Activated CD4-positive, alpha-beta T cell treated with anti-CD3 and anti-CD28 coated beads, Interleukin-2, amount 50 U/mL, for 4 hours (primary cell): ENCODE measurements at places on chromosomes 13 and 19.

- no peak for DNase-seq
Observed at GRCh38 chr13:65342541-65343337, 1887.4 kb downstream of the PCDH9 start.

DNA sequence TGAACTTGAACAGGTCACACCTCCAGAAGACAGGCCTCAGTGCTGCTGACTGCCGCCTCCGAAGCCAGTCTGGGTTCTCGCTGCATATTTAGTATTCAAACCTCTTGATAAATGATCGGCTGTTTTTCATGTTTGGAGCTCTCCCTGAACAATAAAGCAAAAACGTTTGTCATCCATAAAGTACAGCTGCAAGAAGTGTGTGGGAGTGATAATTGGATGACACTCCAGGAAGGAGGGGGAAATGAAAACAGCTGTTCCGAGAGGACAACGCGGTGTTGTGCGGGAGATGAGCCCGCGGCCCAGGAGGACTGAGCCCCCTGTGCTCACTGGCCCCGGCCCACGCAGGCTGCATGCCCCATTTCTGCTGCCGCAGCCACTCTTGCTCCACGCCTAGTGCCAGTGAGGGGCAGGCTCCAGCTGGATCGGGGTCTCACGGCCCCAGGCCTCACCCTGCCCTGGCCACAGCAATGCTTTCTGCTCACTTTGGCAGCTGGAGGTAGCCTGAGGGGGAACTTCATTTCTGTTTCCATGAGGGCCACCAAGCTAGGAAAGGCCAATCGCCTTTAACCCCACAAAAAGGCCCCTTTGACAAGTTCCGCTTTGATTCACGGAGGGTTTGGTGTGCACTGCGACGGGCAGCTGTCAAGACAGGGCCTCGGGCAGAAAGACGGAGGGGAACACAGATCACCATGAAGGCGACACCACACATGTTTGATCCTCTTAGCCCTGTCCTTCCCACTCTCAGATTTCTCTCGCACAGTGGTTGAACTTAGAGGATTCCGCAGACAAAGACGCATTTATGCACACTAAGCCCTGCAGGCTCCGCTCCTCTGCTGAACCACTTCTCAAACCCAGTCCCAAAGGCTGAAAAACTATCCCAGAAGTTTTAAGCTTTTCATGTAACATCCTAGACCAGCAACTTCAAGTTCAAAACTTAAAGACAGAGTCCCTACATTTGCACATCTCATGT is 537.6 kb downstream of the EFNB2 start:
- no peak for DNase-seq

- DNase-seq: no peak
Observed at GRCh38 chr19:13622766-13623715, 116.8 kb upstream of the CACNA1A start.

DNA sequence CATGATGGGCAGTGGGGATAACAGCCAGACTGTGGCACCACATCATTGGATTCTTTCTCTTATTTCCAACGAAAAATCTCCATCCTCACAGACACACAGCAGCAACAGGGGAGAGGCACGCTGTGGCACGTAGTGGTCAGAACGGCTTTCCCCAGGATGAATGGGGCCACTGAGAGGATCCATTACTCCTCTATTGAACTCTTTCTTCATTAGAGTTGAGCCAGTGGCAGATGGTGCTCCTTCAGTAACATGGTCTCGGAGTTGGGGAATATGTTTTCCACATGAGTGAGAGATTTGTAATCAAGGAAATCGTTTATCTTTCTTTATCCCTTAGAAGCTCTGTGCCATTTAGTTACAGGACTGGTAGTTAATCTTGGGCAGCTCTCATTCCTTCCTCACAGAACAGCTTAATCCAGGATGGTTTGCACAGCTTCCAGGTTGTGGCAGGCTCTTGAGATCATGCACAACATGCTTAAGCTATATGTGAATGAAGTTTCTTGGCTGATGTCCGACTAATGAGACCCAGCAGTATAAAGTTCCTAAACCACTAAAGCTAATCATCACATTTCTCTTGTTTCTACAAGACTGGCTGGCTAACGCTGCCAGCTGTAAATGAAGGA is 180.5 kb upstream of the SLC10A2 start:
- no peak for DNase-seq

- DNase-seq: no peak
Observed at GRCh38 chr13:92804346-92804745, 422.3 kb upstream of the GPC6 start.

- no peak for DNase-seq
Observed at GRCh38 chr13:49326222-49326917, 78.6 kb downstream of the CDADC1 start.

- no peak for DNase-seq
Observed at GRCh38 chr19:13060233-13060963, 42.3 kb downstream of the LYL1 start.

DNA sequence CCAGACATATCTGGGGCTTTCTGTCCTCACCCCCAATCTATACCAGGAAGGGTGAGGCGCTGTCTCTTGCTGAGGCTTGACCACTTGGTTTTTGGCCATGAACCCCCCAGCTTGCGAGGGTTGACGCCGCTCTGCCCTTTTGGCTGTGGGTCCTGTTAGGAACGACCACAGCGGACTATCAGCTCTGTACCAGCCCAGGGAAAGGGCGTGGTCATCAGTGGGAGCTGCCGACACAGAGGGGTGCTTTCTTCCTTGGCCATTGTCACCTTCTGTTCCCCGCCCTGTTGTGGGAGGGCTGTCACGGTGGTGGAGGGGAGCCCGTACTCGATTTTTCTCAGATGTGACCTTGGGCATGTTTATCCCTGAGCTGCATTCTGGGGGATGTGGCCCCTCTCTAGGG is 5.7 kb downstream of the DCAF15 start:
- DNase-seq: no peak

- DNase-seq: no peak
Observed at GRCh38 chr19:6694147-6694815, 24.3 kb upstream of the TNFSF14 start.

DNA sequence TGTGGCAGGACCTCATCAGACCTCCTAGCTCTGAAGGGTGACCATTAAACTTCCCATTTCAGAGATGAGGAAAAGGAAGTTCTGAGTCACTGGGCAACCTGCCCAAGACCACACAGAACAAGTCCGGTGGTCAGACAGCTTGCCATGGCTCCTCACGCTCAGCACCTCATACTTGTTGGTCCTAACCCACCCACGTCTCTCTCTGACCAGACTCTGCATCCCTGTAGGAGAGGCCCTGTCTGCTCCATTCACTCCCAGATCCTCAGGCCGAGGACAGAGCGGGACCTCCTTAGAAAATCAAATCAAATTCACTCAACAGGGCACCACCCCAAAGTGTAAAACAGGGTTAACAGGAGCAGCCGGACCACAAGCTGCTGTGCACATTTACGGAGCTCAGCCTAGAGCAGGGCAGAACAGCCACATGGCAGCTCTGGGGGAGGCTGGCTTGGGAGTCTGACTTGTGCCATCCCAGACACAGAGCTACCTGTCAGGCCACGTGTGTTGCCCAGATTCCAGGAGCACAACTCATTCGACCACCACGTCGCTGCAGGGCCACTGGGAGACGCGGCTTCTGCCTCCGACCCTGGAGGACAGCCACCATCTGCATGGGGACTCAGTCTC is 1.7 kb downstream of the MIER2 start:
- DNase-seq: no peak

GRCh38 chr19:57803594-57804325 is 11.0 kb downstream of the ZNF552 start:
- no peak for DNase-seq

GRCh38 chr13:52847682-52848432 is 583 bp downstream of the PCDH8 start:
- no peak for DNase-seq

GRCh38 chr19:9941671-9942070 is 5.4 kb upstream of the OLFM2 start:
- no peak for DNase-seq

DNA sequence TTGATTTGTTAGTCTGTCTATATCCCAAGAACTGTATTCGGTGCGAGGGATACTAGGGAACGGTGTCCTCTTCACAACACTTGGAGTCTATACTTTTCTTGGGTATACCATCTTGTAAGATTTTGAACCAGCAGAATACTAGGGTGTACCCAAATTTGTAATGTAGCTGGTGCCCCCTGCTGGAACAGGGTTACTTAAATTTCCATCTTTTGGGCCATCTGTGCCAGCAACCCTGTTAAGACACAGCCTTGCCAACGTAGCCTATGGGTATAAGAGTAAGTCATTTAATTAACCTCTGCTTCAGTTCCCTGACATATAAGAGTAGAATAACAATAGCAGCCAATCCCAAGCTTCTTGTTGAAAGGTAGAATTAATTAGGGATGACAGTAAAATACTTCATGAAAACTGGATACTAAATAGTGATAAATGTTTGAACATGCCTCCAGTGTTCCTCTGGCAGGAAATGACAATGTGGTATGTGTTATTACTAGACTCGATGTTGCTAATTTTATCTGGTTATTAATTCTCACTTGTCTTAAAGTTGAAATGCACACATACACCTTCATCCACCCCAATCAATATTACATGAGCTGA is 607.6 kb downstream of the FGF9 start:
- peak; percentile 58 for DNase-seq

DNA sequence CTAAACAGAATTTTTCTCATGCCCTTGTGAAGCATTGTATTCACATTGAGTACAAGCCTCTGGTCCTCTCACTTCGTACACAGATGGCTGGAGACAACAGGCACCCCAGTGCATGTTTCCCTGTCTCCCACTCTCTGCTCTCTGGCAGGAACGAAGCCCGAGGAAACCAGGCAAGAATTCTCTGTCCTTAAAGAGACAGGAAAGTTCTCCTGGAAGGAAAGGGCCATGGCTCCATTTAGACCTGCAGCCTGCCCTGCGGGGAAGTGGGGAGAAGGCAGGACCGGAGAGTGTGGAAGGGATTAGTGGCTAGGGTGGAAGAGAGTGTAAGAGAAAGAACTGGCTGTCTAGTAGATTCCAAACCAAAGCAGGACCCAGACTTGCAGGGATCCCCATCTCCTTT is 15.5 kb upstream of the AMER2 start:
- DNase-seq: no peak

- DNase-seq: peak; percentile 69
Observed at GRCh38 chr19:56671613-56671994, at the start of gene ZNF835. Gene ZNF835 (minus strand): TSS chr19:56671757. CDS start chr19:56665198, 6,559 bp downstream.

- DNase-seq: no peak
Observed at GRCh38 chr13:99277629-99278028, 19.4 kb upstream of the GPR18 start.

DNA sequence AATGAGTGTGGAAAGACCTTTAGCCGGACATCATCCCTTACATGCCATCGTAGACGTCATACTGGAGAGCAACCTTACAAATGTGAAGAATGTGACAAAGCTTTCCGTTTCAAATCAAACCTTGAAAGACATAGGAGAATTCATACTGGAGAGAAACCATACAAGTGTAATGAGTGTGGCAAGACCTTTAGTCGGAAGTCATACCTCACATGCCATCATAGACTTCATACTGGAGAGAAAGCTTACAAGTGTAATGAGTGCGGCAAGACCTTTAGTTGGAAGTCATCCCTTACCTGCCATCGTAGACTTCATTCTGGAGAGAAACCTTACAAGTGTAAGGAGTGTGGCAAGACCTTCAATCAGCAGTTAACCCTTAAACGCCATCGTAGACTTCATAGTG is 11.7 kb upstream of the ZNF813 start:
- DNase-seq: no peak

GRCh38 chr13:79851318-79851717 is 370.4 kb downstream of the NDFIP2 start:
- DNase-seq: no peak

- DNase-seq: no peak
Observed at GRCh38 chr19:30209617-30210600, 162.3 kb upstream of the ZNF536 start.

DNA sequence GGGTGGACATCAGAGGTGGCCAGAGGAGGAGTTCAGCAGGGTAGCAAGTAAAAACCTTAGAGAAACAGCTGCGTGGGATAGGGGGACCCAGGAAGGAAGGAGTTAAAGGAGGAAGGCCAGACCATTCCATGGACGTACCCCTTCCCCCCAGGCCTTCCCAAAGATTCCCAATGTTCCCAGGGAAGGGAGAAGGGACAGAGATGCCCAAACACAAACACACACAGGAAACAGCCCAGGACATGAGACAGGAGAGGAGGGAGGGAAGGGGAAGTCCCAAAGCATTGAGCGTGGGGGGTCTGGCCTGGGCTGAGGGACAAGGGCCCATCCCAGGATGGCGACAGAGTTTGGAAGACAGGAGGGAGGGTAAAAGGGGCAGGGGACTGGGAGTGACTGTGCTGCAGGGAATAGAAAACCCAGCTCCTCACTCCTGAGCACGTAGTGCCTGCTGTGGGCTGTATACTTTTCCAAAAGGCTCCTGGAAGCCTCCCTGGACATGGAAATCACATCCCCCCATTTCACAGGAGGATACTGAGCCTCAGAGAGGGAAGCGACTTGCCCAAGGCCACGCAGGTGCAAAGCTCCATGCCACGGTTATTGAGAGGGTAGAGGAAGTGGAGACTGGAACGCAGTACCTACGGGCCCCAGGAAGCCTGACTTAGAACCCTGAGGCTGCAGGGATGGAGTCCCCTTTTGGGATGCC is 1.1 kb downstream of the SYDE1 start:
- no peak for DNase-seq

GRCh38 chr19:757811-758668 is 7.1 kb downstream of the MISP start:
- no peak for DNase-seq

GRCh38 chr13:83272076-83272475 is 610.2 kb downstream of the SLITRK1 start:
- no peak for DNase-seq

DNA sequence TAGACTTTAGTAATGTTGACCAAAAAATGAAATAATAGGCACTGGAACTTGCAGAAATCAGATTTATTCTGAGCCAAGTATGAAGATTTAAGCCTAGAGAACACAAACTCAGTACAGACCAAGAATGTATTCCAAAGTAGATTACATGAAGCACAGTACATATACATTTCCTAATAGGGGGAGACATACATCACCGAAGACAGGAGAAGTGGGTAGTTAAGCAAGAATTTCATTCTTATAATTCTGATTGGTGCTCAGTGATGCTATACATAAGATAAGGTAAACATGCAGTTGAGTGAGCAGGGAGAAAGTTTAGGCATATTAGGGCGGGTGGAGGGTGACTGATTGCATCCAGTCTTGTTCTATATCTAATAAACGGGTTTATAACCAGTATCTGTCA is 2218.8 kb downstream of the PCDH9 start:
- DNase-seq: no peak

DNA sequence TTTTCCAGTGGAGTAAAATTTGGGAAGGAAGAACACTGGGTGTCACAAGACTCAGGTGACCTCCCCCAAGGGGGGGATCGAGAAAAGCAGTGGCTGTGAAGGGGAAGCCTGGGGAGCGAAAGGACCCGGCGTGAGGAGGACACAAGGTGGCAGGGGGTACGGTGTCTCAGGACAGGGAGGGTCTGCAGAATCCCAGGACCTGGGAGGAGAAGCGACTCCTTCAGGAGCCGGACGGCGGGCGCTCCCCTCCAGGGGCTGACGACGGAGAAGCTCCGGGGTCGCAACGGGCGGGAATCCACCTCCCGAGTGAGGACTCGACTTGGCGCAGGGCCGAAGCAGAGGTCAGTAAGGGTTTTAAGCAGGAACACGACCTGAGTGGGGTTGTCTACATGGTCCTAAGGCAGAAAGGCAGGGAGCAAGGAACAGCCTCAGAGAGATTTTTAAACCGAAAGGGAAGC is 529 bp downstream of the ZNF836 start:
- DNase-seq: no peak

GRCh38 chr13:76386321-76386720 is 499.9 kb downstream of the KCTD12 start:
- DNase-seq: no peak

GRCh38 chr19:54600212-54600611 is 6.8 kb downstream of the LILRA1 start:
- no peak for DNase-seq
